ENCODE measurements at places on chromosomes 6 and 20.

- DNase-seq = no peak
Observed at GRCh38 chr20:36261389-36262105, 25.3 kb downstream of the AAR2 start.

GRCh38 chr20:4217349-4217841 lies 202.0 kb upstream of the RNF24 start:
- no peak for DNase-seq

DNA sequence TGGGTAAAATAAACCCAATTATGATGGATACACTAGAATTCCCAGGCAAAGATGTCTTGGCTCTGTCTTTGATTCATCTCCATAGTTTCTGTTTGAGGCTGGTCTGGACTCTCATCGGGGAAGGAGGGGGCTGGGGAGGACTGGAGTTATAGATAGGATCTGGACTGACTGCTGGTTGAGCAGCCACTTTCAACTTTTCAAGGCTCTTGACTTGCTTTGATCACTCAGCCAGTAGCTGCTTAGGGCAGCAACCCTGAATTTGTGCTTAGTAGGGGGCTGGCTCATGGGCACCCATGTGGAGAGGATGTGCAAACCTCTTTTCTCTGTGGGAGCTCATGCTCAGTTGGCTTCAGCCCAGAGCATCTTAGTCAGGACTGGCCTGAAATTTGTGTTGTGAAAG lies 114.0 kb upstream of the NEDD9 start:
- no peak for DNase-seq

DNA sequence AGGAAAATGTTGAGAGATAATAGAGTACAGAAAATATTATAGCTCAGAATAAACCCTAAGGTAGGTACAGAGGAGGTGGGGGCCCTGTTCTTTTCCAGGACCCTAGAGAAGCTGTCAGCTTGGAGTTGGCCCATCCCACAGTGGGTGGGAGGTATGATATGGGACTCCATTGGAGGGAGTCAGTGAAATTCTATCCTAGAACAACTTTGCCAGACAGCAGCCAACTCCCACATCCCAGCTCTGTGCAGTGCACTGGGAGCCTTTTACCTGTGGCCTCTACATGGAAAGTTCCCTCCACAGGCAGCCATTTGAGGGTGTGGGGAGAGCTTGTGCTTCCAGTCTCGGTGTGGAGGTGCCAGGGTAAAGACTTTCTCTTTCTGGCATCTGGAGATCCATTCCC lies 36.8 kb upstream of the CLIC5 start:
- DNase-seq = no peak

- no peak for DNase-seq
Observed at GRCh38 chr20:49290608-49291191, 12.8 kb upstream of the ZNFX1 start.
